Lung microvascular endothelial cell (primary cell): ENCODE measurements at places on chromosomes 11 and 22.

DNA sequence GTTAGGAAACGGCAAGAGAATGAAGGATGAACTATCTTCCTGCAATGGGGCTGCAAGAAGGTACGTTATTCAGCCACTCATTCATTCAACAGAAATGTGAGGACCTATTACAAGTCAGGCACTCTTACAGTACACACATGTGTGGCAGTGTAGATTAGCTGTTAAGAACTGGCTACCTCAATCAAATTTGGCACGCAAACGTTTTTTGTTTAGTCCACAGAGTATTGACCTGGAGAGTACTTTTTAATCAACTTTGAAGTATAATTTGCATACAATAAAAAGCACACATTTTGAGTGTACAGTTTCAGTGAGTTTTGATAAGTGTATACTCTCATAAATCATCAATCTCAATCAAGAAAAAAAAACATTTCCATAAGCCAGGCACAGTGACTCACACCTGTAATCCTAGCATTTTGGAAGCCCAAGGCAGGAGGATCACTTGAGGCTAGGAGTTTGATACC, 24.2 kb downstream of the MRTFA start:
- no peak for DNase-seq

DNA sequence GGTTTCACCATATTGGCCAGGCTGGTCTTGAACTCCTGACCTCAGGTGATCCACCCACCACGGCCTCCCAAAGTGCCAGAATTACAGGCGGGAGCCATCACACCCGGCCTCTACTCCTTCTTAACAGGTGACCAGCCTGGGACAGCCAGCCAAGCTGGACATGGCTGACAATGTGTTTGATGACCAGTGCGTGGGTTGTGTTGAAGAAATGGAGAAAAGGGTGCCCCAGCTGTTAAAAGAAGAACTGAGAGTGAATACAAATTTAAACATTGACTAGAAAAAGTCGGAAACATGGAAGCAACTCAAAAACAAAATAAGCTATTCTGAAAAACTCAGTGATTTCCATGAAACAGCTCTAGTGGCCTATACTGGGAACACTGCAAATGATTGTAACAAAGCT, 86.5 kb upstream of the CLPB start:
- no peak for DNase-seq

- no peak for DNase-seq
These were observed 26.2 kb upstream of the GAL start for GRCh38 chr11:68658097-68658496.

DNA sequence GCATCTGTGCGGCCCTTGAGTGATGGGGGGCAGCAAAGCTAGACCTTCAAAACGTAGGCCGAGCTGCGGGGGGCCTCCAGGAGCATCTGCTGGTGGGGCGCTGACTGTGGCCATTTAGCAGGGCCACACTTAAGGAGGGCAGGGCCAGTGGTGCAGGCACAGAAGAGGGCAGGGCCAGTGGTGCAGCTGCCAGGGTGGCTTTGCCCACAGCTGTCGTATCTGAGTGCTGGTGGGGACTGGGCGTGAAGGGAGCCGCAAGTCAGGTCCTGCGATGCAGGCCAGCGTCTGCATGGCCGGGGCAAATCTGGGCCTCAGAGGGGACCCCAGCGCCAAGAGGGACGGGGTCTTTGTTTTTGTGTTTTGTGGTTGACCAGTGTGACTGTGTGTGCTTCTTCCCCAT, 27.7 kb downstream of the RNH1 start:
- no peak for DNase-seq

DNA sequence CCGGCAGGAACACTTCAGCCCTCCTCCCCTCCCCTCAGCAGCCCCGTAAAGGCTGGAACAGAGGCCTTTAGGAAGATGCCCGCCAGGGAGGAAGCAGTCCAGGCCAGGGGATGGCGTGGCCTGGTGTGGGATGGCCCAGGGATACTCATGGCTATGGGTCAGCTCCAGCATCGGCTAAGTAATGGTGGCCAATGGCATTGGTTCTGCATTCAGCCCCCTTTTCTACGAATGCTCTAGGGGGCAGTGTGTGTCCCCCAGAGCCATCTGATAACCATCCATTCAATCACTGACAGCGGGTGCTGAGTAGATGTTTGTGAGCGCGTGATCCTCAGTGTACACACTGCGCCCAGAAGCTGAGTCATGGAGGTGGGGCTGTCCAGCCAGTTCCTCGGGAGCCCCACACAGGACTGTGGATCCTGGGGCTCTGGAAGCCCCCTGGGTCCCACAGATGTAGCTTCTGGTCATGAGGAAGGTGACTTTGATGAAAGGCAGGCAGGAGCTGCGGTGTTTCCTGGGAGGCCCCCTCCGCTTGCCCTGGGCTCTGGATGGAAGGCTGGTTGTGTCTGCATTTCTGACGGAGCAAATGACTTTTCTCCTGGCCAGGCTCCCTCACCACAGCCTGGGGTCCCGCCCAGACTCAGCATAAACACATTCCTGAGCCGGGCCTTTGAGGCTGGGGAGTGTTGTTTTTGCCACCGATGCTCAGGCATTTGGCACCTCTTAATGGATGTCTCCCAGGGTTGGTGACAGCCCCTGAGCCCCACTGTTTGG, 46.5 kb downstream of the FBLN1 start:
- no peak for DNase-seq

- peak; percentile 69 for DNase-seq
These were observed 31.3 kb downstream of the TRAF6 start for GRCh38 chr11:36478700-36479329.

DNA sequence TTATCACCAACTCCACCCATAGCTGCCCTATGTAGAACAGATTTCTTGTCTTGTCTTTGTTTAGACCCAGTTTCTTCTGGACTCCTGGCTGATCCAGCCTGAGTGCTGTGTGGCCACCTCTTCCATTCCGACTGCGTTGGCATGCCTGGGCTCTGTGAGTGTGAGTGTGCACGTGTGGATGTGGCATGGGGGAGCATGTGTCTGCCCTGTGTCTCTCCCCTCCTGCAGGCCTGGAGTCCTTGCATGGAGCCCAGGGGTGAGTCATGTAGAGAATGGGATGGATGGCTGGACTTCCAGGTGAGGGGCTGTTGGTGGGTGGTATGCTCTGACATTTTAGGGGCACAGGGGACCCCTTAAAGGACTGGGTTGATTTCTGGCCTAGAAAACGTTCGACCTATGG, 194.7 kb downstream of the GRIK4 start:
- no peak for DNase-seq

- no peak for DNase-seq
These were observed 1.3 kb downstream of the FAM181B start for GRCh38 chr11:82732348-82732733.

DNA sequence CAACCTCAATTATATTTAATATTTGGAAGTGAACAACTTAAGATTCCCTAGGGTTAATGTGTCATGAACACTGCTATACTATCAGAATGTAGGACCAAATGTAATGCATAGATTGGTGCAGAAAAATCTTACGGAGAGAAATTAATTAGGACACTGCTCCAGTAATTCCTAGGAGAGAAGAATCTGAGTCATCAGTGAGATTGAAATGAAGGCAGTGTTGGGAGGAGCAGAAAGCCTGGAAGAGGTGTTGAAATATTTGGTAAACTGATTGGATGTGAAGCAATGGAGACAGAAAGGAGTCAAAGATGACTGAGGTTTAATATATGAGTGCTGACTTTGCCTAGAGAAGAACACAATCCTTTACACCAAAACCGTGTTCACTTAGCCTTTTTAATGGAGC, 836.0 kb downstream of the FAM181B start:
- DNase-seq, result no peak

- DNase-seq, result peak; percentile 20
These were observed 942 bp upstream of the TSPAN18 start for GRCh38 chr11:44725757-44726282.

GRCh38 chr11:18699269-18699596, 654 bp downstream of the TMEM86A start:
- no peak for DNase-seq

DNA sequence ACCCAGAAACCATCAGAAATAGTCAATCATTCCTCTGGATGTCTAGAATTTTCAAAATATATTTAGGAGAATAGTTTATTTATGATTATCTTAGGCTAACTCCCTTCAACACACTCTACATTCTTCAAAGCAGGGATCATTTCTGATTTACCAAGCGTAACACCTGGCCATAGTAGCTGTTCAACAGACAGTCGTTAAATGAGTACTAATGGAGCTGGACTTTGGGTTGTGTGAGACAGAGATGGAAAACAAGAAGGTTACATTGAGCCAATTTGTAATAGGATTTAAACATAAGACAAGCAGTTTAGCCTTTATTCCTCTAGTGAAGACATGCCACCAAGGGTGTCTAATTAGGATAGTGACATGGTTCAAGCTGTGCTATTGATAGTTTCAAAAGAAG, 129.2 kb upstream of the ANO3 start:
- DNase-seq, result no peak

- peak; percentile 49 for DNase-seq
These were observed 7.4 kb downstream of the PEX26 start for GRCh38 chr22:18085188-18085587.

DNA sequence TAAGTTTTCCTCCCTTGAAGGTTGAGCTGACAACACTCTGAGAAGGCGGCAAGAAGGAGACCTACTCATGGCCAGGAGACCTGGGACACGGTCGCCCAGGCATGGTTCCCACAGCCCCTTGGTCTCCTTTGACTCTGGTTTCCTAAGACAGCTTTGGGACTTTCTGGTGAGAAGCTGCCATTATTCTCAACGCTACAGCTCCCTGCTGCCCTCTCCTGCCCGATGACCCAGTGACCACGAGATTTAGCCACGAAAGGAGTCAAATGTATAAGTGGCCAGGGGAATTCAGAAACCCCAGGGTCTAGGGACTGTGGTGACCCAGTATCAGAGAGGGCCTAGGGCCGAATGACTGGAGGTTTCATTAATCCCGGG, 699 bp upstream of the SDF2L1 start:
- DNase-seq, result peak; percentile 42

GRCh38 chr11:129225190-129225589, 33.1 kb upstream of the ARHGAP32 start:
- no peak for DNase-seq
